ENCODE measurements at places on chromosomes 6 and 20.

DNA sequence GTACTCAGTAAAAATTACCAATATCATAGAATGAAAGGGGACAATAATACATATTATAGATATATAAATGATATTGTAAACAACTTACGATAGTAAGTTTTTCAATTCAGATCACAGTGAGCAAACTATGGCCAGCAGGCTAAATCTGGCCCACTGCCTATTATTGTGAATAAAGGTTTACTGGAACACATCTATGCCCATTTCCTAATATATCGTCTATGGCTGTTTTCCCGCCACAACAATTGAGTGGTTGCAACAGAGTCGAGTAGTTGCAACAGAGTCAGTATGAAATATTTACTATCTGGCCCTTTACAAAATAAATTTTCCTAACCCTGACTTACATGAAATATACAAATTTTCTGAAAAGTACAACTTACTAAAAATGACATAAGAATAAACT is 297.3 kb upstream of the KCNQ5 start:
- DNase-seq = no peak

DNA sequence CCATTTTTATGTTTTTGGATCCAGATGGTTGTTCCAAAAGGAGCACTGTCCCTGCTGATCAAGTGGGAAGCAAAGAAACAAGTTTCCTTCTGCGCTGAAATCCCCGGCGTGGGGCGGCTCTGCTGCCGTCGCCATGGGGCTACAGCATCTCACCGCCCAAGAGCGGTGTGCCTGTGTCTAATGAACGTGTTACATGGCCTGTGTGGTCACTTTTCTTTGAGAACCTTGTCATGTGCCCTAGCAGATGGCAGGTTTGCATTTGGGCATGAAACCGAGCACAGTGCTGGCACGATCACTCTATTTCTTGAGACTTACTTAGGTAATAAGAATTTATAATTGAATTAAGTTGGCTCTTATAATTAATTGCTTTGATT is 51.9 kb downstream of the ZDHHC14 start:
- no peak for DNase-seq

DNA sequence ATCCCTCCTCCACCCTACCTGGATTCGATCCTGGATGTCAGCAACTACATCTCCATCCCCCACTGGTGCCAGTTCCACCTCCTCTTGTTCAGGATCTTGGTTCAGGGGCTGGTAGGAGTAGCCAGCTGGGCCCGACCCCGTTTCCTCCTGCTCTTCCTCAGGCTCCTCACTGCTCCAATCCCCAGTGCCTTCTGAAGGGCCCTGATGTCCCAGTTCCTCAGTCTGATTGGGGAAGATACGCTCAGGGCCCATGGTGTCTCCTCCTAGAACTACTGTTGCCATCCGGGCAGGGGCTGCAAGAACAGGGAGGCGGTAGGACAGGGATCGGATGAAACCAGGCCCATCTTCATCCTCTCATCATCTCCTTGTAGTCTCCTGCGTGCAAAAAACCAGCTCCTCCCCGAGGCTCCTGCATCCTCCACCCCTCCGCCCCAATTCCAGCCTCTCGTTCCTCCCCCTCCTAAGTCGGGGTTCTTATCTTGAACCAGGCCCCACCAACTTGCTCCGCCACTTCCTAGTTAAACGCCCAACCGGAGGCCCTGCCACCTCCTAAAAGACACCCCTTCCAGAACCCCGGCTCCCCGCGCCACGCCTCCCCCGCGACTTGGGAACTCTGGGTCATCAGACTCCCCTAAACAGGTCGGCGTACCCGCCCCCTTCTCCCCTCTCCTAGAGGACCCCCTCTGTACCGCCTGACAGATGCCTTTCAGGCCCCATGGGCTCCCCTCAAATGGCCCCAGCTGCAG is 476 bp downstream of the MEA1 start:
- DNase-seq = no peak

GRCh38 chr6:135572051-135572450 is 74.5 kb upstream of the AHI1 start:
- DNase-seq = no peak

- no peak for DNase-seq
Observed at GRCh38 chr20:50379991-50380696, 130.0 kb upstream of the PTPN1 start.

DNA sequence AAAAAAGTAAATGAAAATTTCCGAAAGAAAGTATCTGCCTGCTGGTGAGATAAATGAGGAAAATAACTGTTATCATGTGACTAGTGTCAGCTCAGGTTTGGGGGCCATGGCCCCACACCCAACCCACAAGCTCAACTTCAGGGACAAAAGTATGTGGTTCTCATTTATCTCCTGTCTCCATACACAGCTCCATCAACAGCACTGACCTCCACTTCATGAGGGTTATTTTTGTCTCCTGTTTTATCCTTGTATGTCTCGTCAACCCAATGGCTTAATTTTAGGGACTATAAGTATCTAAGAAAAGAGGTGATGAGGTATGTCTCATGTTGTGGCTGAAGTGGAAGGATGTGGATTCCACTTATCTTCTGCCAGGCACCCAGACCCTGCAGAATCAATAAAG is 271.6 kb upstream of the RIN2 start:
- DNase-seq = no peak

GRCh38 chr20:13822459-13822858 is 37.6 kb downstream of the NDUFAF5 start:
- DNase-seq = no peak

DNA sequence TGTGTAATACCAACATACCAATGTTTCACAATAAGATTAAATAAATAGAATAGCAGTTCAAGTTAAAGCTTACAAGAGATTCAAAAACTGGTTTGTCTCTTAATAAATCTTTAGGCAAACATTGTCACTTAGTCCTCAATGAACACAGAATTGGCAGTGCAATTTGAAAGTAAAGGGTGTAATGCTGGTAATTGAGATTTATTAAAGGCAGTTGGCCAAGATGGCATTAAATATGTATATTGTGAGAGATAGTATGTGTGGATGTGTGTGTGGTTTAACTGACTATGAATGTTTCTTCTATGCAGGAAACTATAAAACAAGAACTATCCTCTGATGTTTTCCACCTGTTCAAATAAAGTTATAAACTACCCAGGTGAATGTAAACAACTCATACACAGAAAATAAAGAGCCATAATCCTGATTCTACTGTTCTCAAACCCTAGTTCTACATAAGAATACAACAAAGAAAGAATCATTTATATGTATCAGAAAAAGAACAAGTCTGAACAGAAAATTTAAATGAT is 267.9 kb upstream of the PTCHD4 start:
- DNase-seq = no peak

DNA sequence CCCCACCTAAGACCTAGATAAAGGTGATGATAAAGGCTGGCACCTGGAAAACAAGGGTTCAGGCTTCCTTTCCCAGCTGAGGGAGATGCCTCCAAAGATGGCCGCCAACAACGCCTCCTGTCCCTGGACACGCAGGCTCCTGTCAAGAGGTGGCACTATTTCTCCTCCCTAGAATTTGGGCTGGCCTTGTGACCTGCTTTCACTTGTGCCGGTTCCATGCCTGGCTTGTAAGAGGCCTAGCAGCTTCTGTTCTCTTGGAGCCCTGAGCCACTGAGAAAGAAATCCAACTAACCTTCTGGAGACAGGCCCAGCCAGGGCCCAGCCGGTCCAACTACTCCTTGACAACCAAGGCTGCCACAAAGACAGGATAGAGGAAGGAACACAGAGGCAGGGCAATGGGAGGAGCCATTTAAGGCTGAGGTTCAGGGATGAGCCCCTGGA is 60.2 kb upstream of the RALY start:
- DNase-seq = no peak

DNA sequence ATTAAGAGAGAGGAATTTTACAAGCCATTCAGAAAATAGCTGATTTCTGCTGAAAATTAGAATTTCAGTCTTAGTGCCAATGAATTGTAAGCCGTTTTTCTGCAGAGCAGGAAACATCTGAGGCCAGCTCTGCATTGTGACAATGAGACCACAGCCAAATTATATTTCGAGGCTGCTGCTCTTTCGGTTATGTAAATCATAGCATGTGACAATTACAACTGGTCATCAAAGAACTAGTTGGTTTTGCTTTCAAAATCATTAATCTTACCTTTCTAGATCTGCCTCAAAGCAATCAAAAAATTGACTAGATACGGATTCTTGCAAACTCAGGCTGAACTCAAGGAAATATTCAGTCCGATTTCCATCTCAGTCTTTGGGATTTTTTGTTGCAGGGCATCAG is 33.4 kb upstream of the INSM1 start:
- no peak for DNase-seq

- DNase-seq = no peak
Observed at GRCh38 chr6:104402572-104402971, 457.1 kb downstream of the HACE1 start.

DNA sequence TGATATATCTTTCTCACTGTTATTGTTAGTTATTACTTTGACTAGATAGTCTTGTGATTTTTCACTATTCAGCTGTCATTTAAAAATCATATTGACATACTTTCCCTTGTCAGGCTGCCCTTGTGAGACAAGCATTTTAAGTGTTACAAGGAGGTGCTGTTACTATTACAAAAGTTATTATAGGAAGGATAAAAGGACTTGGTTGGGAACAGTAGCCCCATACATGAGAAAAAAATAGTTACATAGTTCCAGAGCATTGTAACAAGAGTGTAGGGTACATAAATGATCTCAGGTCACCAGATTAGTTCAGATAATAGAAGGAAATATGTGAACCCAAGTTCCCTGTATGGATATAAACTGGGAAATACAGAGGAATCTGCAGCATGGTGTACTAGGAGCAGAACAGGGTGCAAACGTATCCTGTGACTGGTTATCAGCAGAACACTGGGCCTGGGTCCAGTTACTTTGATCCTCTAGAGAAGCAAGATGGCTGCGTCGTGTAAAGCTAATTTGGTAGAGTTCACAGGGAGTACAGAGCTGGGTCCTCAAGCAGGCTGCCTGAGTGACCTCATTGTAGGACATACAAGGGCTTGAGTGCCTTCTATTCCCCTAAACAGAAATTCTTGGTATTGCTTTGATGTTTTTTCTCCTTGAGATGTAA is 38.5 kb upstream of the HDDC2 start:
- DNase-seq = no peak

DNA sequence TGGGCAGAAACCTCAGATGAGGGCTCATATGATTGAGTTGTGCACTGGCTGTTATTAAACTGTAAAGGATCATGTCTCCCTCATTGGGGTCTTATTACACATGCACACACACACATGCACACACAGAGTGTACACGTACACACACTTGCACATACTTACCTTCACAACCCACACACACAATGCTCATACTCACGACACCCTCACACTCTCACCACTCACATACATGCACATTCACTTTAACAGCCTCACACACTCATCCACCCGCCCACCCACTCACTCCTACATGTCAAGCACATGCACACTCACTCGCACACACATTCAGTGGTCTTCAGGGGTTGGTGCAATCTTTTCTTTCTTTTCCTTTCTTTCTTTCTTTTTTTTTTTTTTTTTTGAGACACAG is 5.4 kb downstream of the CSTL1 start:
- DNase-seq = no peak

- DNase-seq = no peak
Observed at GRCh38 chr6:13278991-13279390, 49.3 kb downstream of the TBC1D7 start.

DNA sequence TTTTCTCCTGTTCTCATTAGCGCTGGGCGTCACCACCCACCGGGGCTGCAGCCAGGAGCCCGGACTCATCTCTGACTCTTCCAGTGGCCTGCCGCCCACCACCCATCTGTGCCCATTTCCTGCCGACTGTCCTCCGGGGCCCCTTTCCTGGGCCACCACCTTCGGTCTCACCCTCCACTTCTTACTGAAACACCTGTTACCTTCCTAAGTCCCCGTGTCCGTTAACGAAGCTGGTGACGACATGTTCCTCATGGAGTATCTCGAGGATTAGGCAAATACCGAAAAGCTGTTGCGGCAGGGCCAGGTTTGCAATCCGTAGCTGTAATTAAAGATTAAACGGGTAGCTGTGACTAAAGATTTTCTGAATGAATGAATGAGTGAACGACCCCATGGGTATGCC is 80.2 kb downstream of the SRC start:
- DNase-seq = no peak

GRCh38 chr6:39199976-39200375 is 29.3 kb downstream of the KCNK5 start:
- DNase-seq = no peak

DNA sequence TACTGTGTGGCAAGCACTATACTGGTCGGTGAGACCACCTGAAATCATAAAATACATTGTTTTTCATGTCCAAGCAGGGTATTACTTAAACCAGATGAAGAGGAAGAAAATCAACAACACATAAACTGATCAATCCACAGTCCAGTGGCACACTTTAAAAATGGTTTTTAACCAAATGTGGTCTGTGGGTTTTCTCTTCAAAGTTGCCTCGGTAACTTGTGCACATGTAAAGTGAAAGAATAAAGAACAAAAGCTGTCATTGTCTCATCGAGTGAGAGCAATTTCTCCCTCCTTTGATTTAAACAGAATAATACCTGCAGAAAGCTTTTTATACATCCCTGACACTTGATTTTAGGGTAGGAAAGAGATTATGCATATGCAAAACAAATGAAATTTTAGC is 3.7 kb downstream of the FLRT3 start:
- no peak for DNase-seq

- DNase-seq = no peak
Observed at GRCh38 chr20:1887321-1887720, 7.9 kb upstream of the SIRPA start.

- DNase-seq = no peak
Observed at GRCh38 chr6:140867336-140867735, 1265.4 kb upstream of the GJE1 start.

- DNase-seq = no peak
Observed at GRCh38 chr20:23446505-23446904, 6.2 kb downstream of the CST11 start.

DNA sequence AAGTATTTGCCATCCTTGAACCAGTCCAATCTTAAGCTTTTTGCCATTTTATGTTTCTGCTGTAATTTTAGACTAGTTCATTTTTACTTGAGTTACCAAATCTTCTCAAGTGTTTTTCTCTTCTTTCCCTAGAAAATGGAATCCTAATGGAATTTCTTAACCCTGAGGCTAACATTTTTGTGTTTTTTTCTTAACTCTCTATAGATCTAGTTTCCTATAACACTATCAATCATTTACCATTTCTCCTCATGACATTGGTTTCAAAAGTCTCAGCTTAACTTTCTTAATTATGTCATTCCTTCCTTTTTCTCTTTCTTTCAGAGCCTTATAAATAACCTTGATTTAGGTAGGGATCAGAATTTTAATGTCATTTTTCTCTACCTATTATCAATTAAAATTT is 54.8 kb downstream of the SENP6 start:
- DNase-seq = no peak

DNA sequence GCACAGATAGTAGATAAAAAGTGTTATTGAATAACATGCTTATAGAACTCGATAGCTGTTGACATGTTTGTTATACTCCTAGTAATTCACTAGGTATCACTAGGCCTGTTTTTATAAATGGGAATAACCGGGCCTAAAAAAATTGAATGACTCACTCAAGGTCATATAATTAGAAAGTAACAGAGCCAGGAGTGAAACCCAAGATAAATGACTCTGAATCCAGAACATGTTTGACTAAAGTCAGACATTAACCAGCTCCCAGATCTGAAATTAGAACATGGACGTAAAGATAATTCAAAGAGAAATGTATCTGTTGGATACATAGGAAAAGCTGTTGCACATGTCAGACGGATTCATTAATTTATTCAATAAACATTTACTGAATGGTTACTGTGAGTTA is 26.9 kb downstream of the RGS17 start:
- DNase-seq = no peak

- no peak for DNase-seq
Observed at GRCh38 chr20:54205450-54205849, 2.4 kb upstream of the PFDN4 start.

- no peak for DNase-seq
Observed at GRCh38 chr6:110439356-110439755, 24.0 kb upstream of the DDO start.

All from right renal cortex interstitium (tissue), 3 donors.